HS-27A (cell line): ENCODE measurements at places on chromosomes 5 and 9.

DNA sequence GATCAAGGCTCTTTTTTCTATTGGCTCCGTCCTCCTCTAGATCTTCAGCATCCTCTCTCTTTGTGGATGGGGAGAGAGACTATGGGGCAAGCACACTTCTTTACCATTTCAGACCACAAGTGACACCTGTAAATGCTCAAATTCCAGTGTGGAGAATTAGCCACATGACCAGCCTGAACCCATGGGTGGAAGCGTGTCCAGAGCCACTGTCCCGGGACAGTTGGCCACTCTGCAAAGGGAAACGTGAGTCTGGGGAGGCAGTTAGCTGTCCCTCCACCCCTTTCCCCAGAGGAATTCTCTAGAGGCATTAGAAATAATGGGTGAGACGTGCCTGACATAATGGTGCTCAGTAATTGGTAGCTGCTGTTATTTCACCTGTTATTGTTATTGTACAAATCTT lies 40.9 kb downstream of the AMBP start:
- no peak for DNase-seq

DNA sequence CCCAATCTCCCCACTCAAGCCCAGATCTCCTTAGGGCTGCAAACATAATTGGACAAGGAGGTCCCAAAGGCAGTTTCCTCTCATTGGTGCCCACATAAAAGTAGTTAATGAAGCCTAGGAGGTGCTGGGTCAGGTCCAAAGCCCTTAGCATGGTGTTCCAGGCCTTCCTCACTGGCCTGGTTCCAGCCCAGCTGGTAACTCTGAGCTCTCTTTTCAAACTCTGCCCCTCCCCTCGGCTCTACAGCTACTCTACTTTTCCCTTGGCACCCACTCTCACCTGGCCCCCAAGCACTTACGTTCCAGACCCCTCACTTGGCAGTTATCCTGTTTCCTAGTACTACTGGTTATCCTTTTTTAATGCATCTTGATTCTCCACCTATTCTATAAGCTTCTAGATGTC lies 9.9 kb downstream of the SEPTIN8 start:
- DNase-seq = no peak

GRCh38 chr5:5340206-5340729 lies 82.2 kb upstream of the ICE1 start:
- peak; percentile 86 for DNase-seq

- DNase-seq = no peak
These were observed 34.4 kb downstream of the SHC3 start for GRCh38 chr9:89144238-89144637.

GRCh38 chr9:32500768-32501167 lies 25.2 kb downstream of the RIGI start:
- DNase-seq = no peak

DNA sequence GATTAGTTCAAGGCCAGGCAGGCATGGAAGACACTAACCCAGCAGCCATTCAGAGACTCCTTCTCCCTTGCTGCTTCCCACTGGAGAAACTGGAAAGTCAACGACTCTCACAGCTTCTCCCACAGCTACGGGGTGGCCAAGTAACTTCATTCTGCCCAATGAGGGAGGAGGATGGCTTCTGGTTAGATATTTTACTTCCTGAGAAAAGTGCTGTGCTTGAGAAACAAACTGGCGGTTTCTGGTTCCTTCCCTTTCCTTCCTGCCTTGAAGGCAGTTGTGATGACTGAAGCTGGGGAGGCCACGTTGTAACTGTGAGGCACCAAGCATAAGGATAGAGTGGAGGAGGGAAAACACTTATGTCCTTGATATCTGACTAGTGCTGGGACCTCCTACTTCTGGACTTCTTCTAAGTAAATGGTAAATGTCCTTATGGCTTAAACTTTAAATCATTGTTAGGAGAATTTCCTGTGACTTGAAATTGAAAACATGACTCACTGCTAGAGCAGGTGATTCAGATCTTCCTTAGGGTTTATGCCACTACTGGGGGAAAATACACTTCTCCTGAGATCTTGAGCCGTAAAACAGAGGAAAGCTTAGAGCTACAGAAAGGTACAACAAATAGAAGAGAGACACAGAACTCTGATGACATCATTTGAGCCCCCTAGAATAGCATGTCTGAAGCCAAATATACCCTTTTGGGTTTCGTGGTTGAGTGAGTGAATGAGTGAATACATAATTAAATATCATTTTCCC lies 3.1 kb upstream of the GNPDA1 start:
- DNase-seq = no peak

DNA sequence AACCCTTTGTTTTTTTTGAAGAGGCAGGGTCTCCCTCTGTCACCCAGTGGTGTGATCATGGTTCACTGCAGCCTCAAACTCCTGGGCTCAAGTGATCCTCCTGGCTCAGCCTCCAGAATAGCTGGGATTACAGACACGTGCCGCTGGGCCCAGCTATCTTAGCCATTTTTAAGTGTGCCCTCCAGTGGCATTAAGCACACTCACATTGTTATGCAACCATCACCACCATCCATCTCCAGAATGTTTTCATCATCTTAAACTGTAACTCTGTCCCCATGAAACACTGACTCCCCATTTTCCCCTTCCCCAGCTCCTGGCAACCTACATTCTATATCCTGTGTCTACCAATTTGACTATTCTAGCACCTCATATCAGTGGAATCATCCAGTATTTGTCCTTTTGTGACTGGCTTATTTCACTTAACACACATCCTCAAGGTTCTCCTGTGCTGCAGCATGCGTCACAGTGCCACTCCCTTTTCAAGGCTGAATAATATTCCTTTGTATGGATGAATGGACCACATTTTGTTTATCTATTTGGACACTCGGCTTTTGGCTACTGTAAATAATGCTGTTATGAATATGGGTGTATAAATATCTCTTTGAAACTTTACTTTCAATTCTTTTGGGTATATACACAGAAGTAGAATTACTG lies 12.5 kb upstream of the RAPGEF1 start:
- DNase-seq = no peak

- DNase-seq = no peak
These were observed 11.7 kb upstream of the CARNMT1 start for GRCh38 chr9:75039801-75040200.

- DNase-seq = no peak
These were observed 18.7 kb upstream of the CARNMT1 start for GRCh38 chr9:75046725-75047345.

- no peak for DNase-seq
These were observed 131.6 kb upstream of the RASA1 start for GRCh38 chr5:87136096-87136495.

GRCh38 chr5:76137887-76138542 lies 54.8 kb downstream of the SV2C start:
- DNase-seq = no peak

GRCh38 chr5:59254055-59254687 lies 639.4 kb downstream of the PDE4D start:
- no peak for DNase-seq

- DNase-seq = no peak
These were observed 31.9 kb upstream of the SSBP2 start for GRCh38 chr5:81782811-81783210.

GRCh38 chr5:75509956-75510355 lies 1.5 kb downstream of the CERT1 start:
- no peak for DNase-seq

DNA sequence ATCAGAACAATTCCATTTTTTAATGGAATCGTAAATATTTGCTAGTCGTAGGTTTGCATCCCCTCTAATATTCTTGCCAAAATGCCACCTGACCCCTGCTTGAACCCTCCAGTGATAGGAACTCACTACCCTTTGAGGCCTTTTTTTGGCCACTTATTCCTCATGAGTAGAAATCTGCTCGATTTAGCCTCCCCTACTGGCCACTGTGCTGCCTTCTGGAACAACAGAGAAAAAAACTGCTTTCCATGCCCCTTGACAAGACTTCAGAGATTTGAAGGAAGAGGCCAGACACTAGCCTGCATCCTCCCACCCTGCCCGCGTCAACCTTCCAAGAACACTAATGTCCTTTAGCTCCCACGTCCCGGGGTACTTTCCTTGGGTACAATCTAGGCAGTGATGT lies 4.1 kb downstream of the CCDC69 start:
- DNase-seq = no peak

GRCh38 chr5:37721447-37721871 lies 118.4 kb downstream of the GDNF start:
- DNase-seq = no peak

DNA sequence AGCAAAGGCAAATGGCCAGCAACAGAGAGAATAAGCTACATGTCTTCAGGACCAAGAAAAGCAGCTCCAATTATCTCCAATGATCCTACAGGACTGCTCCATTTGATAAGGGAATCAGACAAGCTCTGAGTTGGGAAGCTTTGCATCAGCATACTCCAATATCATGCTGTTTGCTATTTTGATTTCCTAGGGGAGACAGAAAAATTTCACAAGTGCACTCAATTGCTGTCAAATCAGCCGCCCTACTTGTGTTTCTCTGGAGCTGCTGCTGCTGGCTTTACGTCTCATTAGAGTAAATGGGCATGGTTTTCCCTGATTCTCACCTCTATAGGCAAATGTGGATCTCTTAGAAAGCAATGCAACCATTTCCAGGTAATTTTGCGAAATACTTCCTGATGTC lies 201.7 kb downstream of the PRELID2 start:
- no peak for DNase-seq

GRCh38 chr9:123615381-123615780 lies 259.4 kb downstream of the CRB2 start:
- DNase-seq = no peak

DNA sequence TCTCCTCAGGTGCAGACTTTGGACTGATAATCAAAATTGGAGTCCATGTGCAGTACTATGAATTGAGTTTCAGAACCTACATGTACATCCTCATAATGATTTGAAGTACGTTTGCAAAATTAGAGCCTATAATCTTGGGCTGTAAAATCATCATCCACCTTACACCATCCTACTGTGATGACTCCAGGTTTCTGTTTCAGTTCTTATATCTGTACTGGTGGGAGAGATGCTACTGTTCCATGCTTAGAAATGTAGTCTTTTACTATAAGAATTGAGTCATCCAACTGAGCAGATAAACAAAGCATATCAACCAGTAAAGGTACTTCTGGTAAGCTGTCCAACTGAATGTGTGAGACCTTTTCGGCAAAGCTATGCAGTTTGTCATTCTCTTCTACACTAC lies 586.3 kb upstream of the FAM174A start:
- DNase-seq = no peak

GRCh38 chr5:163387589-163388343 lies 49.6 kb upstream of the CCNG1 start:
- no peak for DNase-seq

DNA sequence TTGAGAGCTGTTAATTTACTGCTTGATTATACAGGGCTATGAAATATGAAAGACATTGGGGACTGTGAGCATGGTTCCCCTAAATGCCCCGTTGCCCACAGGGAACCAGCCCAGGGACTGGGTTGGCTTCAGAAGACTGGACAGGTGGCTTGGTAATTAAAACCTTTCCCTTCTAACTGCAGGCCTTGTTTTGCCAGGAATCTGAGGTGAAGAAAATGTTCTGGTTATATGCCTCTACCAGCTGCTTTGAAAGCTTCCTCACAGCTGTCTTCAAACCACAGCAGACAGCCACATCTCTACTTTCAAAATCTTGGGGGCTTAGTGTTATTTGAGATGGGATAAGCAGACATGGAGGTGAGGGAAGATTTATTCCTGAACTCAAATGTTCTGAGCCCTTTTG lies 153.3 kb upstream of the SPRY4 start:
- DNase-seq = no peak

GRCh38 chr9:81737871-81738507 lies 48.6 kb upstream of the TLE1 start:
- DNase-seq = peak; percentile 29

- DNase-seq = peak; percentile 84
These were observed 167.9 kb downstream of the AUH start for GRCh38 chr9:91193658-91194391.

GRCh38 chr5:14284392-14285148 lies 141.4 kb downstream of the TRIO start:
- no peak for DNase-seq

DNA sequence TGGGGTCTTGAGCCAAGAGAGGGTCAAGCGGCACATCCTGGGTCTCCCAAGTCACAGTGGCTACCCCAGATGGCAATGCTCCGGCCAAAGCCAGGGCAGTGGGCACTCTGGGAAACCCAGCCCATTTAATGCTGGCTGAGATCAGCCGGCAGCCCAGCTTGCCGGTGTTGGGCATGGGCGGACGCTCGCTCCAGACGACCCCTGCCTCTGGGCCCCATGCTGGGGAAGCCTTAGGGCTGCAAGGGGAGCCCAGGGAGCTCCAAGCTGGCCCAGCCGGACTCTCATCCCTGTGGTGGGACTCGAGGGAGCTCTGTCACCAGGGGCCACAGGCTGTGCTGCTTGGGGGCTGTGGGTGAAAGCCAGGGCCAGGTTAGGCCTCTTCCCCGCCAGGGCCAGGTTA lies 5.9 kb upstream of the CARD9 start:
- DNase-seq = no peak

DNA sequence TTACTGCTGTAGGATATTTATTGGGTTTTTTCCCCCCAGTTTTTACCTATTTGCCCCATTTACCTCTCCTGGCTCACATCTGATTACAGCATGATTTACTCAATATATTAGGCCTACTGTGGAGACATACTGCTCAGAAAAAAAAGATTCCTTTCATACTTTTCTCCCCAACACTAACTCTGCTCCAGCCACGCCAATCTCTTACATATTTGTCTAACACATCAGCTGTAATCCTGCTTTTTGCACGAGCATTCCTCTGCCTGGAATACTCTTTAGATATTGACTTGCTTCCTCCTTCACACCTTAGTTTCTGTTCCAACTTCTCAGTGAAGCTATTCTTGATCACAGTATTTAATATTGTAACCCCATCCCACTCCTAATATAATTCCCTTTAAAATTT lies 158.1 kb upstream of the VCAN start:
- peak; percentile 38 for DNase-seq

- no peak for DNase-seq
These were observed 41.6 kb upstream of the ZNF300 start for GRCh38 chr5:150946351-150946905.

GRCh38 chr9:556199-556598 lies 285.3 kb upstream of the DMRT1 start:
- no peak for DNase-seq

DNA sequence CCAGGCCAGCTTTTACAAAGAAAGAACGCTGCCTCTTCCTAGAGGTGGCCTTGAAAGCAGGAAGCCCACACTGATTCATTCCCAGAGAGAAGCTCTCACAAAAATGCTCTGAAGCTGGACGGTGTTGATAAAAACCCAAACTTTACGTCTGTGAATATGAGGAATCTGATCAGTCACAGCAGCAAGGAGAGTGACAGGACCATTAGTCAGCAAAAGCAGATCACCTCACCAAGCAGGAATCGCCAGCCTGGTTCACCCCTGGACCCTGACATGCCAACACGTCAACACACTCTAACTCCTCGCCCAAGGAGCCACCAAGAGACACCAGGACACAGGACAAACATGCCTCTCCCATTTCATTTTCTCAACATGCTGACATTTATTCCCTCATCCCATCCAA lies 70.6 kb upstream of the ZNF622 start:
- peak; percentile 30 for DNase-seq
